ENCODE measurements at places on chromosomes 7 and 10. TPM values are rescaled to one million over a fixed set of nuclear protein-coding genes. Genes with fewer than 3 reads are reported as not detected.

- no peak for DNase-seq
Measured at GRCh38 chr7:11899247-11899646, 67.2 kb upstream of the THSD7A start.

DNA sequence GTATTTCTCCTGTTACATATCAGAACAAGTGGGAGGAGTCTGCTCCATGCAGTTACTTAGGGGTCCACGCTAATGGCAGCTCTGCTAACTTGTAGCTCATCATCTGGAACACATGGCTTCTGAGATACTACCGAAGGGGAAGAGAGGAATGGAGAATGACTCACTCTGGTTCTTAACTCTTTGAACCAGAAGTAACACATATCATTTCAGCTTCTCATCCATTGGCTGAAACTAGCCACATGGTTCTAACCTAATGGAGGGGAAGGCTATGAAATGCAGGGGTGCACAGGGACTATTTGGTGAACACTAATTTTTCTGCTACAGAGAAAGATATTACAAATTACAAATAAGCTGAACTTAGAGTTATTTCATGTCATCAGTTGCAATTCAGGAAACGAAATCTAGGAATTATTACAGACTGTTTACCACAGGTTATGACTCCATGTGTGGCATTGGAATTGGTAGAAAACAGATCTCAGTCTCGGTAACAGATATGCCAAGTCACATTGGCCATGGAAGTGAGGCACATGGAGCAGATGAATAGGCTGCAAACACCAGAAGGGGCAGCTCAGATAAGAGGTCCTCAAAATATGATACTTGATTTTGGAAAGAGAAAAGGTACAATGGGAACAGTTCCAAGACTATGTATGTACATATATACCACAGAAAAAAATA is 9.4 kb upstream of the KAT6B start:
- DNase-seq = no peak

DNA sequence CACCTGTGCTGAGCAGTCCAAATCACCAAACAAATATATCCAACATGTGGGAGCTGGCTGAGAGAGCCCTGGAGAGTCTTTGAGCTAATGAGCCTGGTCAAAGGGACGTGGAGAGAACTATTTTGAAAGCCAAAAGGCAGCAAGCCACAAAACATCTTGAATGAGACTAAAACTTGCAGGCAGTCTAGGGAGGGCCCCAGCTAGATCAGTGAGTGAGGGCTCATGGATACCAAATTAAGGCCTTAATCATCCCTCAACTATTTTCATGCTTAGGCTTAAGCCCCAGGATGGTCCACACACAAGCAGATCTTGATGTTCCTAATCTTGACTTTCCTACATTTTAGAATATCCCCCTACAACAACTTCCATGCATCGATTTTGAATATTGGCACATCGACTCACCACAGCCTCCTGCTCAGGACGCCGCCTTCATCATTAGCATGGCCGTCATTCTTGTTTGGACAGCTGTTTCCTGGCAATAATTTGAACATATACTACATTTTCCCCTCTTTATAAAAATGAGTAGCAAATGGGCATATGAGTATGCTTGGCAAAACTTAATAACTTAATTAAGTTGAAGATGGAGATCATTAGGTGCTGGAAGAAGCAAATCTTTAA is 86.9 kb upstream of the ADAM12 start:
- no peak for DNase-seq

GRCh38 chr10:59741048-59741447 is 12.2 kb downstream of the MRLN start:
- no peak for DNase-seq

DNA sequence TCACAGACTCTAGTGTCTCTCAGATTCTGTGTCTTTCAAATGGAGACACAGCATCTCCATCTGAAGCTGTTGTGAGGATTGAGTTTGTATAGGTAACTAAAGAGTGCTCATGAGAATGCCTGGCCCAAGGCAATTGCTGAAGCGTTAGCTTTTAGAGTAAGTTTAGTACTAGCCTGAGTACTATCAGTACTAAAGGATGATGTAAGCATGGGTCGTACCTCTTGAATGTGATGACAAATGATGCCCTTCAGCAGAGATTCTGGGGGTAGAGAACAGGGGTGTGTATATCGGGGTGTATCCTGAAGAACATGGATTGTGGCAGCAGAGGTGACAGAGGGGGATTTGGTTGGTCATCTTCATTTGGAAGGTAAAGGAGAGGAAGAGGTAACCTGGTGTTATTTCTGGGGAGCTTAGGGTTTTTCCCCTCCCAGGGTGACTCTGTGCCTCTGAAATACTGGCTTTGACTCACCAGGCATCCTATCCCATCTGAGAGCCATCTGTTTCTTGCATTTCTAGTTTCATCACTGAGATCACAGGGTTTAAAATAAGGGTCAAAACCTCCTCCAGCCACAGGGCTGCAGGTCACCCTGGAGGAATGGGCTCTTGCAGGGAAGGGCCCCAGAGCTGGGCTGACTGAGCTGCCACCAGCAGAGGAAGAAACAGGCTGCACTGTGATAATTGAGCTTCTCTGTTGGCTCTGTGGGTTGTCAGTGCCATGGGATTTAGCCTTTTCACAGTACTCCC is 756.0 kb downstream of the KCNMA1 start:
- no peak for DNase-seq

GRCh38 chr10:79209340-79209739 is 137.9 kb upstream of the PPIF start:
- no peak for DNase-seq

DNA sequence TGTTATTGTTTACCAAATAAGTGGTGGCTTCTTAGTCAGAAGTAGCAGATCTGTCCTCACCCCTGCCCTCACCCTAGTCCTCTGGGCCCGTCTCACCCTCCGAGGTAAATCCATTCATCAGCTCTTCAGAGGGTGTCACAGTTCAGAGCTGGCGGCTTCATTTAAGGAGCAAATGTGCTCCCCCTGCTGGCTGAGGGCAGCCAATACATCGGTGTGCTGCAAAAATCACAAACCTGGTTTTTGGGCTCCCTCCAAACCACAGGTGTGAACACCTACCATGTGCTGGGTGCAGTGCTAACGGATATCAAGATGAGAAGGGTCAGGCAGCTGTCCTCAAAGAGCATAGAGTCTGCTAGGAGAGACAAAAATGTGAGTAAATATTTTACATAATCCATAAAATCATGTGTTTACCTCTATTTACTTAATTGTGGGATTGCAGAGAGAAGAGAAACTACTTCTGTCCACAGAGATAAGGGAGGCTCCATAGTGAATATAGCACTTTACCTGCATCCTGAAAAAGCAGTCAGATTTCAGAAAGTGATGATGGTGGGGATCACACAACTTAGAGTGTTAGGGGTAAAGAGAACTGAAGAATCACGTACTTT is 15.5 kb upstream of the CRTAC1 start:
- peak; percentile 71 for DNase-seq

DNA sequence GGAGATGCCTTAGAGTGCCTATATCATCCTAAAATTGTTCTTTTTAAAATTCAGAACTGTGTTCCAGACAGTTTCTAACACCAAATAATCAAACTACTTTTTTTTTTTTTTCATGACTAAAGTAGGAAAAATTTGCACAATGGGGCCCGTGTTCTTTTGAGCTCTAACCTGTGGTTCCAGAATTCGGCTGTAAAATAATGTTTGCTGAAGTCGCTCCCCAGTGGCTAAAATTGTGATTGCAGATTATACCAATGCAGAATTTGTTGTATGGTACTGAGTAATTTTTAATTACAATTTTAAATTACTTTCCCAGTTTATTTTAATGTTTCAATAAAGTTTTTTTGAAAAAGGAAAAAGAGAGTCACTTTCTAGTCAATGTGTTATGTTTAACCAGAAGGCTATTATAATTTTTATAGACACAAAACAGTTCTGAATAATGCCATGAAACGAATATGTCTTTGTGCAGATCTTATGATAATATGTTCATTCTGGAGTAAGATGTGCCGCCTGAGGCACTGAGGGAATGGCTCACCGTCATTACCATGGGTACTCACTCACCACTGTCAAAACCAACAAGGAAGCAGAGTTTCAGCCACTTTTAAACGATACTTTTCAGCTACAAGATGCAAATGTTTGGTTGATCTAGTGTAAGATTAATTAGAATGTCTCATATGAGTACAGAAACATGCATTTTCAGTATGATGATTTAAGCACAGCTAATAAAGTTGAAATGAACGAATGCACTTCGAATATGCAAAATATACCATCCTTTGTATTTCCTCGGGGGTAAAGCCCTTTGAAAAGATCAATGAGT is 173.6 kb downstream of the PRKCQ start:
- peak; percentile 50 for DNase-seq

GRCh38 chr7:100506356-100506923 is 22.7 kb downstream of the NYAP1 start:
- DNase-seq = no peak

DNA sequence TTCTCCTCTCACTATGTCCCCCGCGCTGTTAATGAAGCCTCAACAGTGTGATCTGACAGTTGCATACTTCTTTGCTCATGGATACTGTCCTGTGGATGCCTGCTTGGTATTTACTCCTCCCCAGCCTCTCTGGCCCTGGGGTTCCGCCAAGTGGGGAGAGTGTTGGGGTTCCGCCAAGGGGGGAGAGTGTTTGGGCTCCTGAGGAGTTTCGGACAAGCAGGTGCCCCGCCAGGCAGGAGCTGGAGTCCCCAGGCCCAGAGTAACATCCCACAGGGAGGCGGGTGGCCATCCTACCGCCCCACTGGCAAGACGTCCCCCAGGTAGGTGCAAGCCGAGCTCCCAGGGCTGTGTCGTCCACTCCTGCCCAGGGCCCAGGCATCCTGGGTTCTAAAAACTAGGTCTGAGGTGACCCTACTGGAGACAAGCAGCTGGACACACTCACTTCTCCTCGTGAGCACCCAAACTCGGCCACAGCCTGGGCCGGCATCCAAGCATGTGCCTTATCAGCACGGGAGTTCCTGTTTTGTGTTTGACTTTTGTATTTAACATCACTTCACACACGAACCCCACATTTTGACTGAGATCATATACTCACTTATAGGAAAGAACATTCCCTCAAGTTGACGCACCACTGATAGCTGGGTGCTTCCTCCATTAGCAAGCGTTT is 34.2 kb downstream of the CAMK2B start:
- DNase-seq = no peak

DNA sequence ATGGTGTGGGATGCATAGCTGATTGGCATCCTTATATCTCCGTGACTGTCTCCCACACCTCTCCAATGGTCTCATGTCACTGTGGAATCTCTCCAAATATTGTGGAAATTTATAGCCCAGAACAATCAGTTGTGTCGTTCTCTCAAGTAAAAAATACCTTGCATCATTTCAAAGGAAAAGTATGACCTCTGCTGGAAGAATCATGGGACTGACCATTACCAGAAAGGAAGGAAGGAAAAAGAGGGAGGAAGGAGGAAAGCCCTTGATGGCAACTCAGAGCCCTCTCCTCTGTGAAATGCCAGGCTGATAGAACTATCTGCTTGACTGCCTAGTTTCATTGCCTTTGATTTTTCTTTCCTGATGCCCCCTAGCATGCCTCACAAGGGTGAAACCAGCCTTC is 76.3 kb downstream of the FOXI2 start:
- DNase-seq = no peak

GRCh38 chr10:43371418-43371817 is at the start of gene FXYD4:
Gene FXYD4 (plus strand): TSS chr10:43371636. CDS start chr10:43373747, 2,111 bp downstream.
- no peak for DNase-seq

DNA sequence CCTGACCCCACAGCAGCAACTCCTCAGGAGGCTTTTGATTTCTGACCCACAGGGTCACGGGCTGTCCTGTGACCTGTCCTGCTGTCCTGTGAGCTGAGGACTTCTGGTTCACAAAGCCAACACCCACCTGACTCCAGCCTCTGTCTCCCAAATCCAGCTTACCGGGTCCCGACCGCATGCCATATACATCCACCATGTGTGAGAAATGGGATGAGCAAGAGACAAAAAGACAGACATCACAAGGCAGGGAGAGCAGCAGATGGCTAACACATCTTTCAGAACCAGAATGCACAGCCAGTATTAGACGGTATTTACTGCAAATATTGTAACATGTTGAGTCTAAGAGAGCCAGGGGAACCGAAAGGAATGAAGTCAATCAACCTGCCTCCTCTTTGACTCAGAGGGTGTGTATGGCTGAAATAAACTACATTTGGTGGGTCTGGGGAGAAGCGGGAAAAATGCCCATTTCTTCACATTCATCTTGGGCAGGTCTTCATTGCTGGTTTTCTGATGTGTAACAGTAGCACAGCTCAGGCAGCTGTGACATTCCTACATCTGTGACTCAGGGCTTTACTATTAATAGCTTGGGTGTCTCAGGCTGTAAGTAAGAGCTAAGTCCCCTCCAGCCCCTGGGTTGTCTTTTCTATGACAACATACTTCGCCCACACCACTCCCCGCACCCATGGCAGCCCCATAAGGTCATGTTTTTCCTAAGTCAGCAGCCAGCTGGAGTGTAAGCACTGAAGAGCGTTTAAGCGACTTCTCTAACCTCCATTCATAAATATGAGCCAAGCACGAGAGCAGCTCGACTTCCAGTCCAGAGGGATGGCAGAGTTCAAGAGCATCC is 25.0 kb downstream of the ABLIM1 start:
- no peak for DNase-seq

DNA sequence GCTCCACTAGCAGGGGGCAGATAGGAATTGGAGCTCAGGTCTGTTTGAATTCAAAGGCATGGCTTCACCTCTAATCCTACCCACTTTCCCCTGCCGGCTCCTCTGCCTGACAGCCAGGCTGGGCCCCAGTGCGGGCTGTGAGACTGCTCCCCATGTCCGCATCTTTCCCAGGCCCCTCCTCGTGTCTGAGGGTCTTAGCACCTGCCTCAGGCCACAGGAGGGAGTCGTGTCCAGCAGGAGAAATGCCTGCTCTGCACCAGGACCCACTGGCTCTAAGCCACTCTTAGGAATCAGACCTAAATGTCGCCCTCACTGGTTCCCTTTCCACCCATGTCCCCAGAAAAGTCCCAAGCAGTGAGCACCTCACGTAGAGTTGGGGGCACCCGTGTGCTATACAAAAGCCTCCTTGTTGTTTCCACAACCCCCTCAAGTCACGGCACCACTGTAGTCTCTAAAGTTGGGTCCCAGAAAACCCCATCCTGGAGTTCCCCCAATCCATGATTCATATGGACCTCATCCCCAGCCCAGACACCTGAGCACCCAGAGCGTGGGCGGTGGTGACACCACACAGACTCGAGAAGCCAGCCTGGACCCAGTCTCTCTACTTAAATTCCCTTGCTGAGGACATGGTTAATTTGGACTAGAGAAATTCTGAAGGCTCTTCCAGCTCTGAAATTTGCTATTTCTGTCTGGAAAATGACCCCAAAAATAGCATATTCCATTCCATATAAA is 466.4 kb upstream of the ZMIZ1 start:
- no peak for DNase-seq

DNA sequence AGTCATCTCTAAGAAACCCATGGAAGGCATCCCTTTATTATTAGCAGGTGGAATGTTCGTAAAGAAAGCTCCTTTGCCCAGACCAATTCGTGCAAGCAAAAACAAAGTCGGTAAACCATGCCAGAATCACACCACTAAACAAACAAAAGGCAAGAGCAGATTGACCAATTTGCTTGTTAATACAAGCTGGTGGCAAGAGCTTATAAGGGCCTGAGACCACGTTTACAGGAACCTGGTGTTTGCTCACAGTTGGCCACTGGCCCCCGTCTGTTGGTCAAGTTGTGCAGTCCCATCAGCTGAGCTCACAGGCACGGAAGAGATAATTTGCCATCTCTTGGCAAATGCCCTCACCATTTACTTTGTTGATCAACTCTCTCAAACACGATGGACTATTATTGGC is 342.2 kb upstream of the MKI67 start:
- DNase-seq = no peak

The HELLS gene
- total RNA-seq = 99.7 TPM

The CDNF gene
- 0.85 TPM for total RNA-seq

The PSD gene
- total RNA-seq = 1.4 TPM

The CARD11 gene
- 160 TPM for total RNA-seq

The FAM25G gene
- not detected for total RNA-seq

The AKR1C2 gene
- total RNA-seq = 0.17 TPM

The MYH16 gene
- not detected for total RNA-seq

The TUBAL3 gene
- total RNA-seq = not detected

The KRIT1 gene
- 45.8 TPM for total RNA-seq

The RPEL1 gene
- total RNA-seq = not detected
